ENCODE measurements at places on chromosomes 4 and X.

DNA sequence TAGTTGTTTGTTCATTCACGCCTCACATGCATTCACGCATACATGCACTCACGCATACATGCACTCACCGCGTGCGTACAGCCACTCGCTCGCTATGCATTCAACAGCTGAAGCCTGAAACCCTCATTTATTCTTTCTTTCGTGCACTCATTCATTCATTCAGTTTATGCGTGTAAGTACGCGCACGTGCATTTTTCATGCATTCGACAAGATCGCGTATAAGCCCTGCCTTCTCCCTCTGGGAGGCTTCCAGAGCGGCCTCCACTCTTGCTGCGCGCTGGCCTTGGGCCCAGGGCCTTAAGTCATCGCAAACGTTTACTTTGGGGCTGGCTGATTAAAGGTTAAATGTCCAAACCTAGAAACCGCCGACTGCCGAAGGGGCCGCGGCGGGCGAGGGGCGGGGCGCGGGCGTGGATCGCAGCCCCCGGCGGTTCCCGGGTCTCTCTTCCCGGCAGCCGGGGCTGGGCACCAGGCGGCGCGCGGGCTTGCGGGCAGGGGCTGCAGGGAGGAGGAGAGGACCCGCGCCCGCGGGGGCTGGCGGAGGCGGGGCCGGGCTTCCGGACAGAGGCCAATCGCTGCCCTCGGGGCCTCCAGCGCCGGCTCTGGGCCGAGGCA lies at the start of gene GYG2:
TSS of gene GYG2 (plus strand) at position 587 of the 615 bp plus-strand sequence. CDS start 1,259 bp downstream, outside the sequence.
- peak; percentile 29 for DNase-seq

DNA sequence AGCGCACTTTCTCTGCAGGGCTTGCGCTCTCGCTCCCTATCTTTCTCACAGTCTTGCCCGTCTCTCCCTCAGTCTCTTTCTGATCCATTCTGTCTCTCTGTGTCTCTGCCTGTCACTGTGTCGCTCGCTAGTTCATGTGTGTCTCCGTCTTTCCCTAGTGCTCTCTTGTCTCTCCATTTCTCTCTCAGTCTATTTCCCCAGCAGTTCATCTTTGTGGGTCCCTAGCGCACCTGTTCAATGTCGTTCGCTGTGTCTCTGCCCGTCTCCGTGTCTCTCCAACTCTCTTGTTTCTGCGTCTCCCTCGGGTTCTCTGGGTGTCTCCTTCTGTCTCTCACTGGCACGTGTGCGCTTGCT lies 1.5 kb downstream of the GPR101 start:
- DNase-seq, result no peak

DNA sequence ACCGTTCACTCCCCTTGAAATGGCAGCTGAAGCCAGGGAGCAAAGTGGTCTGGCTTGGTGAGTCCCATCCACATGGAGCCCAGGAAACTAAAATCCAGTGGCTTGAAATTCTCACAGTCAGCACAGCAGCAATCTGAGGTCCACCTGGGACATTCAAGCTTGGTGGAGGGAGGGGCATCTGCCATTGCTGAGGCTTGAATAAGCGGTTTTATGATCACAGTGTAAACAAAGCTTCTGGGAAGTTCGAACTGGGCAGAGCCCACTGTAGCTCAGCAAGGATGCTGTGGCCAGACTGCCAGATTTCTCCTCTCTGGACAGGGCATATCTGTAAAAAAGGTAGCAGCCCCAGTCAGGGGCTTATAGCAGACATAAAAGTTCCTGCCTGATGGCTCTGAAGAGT lies 15.5 kb upstream of the FAAH2 start:
- no peak for DNase-seq

- peak; percentile 13 for DNase-seq
Measured at GRCh38 chrX:133854290-133854689, 131.1 kb downstream of the GPC3 start.

GRCh38 chr4:2336659-2337058 lies 74.8 kb upstream of the MXD4 start:
- DNase-seq, result no peak

GRCh38 chr4:62644372-62644771 lies 1444.2 kb downstream of the ADGRL3 start:
- DNase-seq, result peak; percentile 23

DNA sequence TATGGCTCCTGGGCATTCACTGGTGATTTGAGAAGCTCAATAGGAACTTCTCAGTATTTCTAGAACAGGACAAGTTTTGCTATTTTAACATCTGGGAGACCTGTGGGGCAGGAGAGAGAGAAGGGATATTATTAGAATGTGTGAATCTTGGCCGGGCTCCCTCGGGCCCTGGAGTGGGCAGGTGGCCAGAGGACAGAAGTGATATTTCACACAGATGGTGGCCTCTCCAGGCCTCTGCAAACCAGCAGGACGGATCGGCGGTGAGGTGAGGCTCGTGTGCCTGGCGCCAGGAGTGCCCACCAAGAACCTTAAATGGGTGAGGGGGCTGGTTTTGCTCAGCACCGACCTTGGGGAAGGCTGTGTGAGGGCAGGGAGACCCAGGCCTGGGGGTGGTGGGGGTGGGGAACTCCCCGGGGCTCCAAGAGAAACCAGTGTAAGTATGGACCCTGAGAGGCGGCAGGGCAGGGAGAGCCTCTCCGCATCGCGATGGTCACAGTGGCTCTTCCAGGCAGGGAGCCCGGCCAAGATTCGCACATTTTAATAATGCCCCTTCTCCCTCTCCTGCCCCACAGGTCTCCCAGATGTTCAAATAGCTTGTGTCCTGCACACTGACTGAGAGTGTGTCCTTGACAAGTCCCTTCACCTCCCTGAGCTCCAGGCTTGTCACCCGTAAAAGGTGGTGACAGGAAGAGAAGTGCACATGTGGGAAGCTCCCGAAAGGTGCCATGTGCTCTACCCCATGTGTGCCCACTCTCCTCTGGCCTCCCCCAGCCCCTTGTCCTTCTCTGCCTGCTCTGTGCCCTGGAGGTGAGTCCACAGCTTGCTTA lies 64.9 kb downstream of the SORCS2 start:
- peak; percentile 56 for DNase-seq

DNA sequence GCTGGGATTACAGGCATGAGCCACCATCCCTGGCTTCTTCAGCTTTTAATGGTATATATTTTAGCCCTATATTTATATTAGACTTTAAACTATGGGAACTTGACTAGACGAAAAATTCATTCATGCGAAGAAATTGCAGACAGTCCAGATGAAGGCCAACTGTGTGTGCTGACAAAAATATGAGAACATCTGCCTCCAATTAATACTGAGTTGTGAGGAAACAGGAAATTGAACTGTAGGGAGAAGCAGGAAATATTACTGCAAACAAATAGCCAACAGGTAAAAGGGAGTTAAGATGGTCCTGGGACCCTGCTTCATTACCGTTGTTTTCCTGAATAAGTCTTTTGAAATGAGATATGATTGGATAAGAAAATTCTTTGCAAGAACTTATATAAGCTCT lies 26.3 kb downstream of the MGARP start:
- peak; percentile 75 for DNase-seq

DNA sequence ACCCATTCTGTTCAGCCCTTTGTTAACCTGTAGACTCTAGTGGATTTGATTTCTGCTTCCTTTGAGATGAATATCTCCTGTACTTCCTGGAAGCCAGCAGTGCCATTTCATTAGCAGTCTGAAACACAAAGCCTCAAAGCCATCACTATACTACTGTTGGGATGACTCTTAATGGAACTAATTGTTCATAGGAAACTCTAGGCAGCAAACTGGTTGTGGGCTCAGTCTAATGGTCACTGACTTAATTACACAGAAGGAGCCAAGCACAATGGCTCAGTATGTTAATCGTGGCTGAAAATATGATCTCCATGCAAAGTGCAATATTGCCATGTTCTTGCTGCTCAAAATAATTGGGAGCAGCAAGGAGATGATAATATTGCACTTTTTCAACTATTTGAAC lies 262.3 kb downstream of the ARHGAP24 start:
- no peak for DNase-seq

- no peak for DNase-seq
Measured at GRCh38 chrX:99117011-99117410, 1293.1 kb downstream of the PCDH19 start.

GRCh38 chr4:180462116-180462515 lies 1781.1 kb upstream of the TENM3 start:
- no peak for DNase-seq

DNA sequence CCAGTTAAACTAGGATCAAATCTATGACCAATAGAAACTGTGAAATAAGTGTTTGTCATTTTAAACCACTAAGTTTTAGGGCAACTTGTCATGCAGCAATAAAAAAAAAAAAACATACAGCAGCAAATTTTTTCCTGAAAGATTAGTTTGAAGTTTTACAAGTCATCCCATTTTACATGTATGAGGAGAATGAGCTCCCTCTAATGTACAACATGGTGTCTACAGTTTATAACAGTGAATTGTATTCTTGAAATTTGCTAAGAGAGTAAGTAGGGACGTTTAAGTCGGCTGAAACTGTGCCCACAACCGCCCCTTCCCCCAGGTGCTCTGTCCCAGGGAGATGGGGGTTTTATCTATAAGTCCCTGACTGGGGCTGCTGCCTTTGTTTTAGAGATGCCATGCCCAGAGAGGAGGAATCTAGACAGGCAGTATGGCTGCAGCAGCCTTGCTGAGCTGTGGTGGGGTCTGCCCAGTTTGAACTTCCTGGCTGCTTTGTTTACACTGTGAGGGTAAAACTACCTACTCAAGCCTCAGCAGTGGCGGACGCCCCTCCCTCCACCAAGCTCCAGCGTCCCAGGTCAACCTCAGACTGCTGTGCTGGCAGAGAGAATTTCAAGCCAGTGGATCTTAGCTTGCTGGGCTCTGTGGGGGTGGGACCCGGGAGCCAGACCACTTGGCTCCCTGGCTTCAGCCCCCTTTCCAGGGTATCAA lies 499.3 kb upstream of the CT83 start:
- no peak for DNase-seq
